ENCODE measurements at places on chromosomes 12 and 14. TPM values are rescaled to one million over a fixed set of nuclear protein-coding genes. Genes with fewer than 3 reads are reported as not detected.

HCAR2 gene
- total RNA-seq: 3.8 TPM

JDP2 gene
- 24.6 TPM for total RNA-seq

DPPA3 gene
- total RNA-seq: not detected

GRCh38 chr12:34300376-34301250 is 278.3 kb downstream of the ALG10 start:
- DNase-seq: no peak

- no peak for DNase-seq
Measured at GRCh38 chr12:128825835-128826234, 2.1 kb upstream of the SLC15A4 start.

DNA sequence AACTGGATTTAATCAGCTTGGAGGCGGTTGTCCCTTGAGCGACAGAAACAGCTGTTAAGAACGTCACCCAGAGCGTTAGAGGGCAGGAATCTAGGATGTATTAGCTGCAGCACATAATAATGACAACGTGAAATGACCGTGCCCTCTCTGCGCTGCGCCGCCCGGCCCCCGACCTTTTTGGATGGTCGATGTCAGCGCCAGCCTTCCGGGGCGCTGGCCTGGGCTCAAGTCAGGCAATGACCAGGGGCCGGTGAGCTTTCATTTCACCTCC is 427 bp upstream of the TMEM120B start:
- DNase-seq: no peak

DNA sequence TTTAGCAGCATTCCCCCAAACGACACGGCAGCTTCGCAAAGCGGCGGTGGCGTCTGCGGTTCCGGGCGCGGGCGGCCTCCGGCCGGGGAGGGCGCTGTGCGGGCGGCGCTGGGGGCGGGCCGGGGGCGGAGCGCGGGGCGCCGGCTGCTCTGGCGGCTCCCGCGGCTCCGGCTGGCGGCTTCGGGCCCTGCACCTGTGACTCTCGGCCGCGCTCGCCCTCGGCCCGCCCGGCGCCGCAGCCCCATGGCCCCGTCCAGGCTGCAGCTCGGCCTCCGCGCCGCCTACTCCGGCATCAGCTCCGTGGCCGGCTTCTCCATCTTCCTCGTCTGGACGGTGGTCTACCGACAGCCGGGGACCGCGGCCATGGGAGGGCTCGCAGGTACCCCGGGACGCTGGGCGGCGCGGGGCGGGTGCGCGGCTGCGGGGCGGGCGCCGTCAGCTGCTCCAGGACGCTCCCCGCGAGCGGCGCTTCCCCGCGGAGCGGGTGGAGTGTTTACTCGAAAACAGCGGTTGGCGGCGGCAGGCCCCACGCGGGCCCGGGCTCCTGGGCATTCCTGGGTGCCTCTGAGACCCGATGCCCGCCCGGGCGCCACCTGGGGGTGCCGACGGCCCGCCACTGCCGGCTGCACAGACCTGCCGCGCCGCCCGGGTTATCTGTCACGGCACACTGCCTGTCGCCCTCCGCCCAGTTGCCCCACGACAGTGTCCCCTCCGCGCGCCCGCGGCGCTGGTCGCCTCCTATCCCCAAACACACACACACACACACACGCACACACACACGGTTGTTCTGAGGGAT is at the start of gene SLC48A1:
TSS of gene SLC48A1 (plus strand) at position 177 of the 796 bp plus-strand sequence. CDS start at position 244, 67 bp downstream.
- DNase-seq: no peak

DNA sequence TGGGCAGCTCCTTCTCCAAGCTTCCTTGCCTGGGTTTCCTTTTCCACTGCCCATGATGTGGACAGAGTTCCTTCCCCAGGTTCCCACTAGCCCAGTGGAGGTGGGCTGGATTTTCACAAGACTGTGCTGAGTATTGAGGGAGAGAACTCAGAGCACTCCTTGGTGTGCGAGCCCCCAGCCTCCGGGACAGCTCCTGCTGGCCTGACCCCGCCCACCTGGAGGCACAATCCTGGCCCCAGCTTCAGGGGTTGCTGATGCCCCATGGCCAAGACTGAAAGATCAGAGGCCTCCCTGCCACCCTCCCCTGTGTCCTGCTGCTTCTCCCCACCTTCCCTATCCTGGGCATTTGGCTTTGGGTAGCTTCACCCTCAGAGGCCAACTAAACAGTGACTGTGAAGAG is 7.7 kb downstream of the KCNH3 start:
- DNase-seq: no peak

DNA sequence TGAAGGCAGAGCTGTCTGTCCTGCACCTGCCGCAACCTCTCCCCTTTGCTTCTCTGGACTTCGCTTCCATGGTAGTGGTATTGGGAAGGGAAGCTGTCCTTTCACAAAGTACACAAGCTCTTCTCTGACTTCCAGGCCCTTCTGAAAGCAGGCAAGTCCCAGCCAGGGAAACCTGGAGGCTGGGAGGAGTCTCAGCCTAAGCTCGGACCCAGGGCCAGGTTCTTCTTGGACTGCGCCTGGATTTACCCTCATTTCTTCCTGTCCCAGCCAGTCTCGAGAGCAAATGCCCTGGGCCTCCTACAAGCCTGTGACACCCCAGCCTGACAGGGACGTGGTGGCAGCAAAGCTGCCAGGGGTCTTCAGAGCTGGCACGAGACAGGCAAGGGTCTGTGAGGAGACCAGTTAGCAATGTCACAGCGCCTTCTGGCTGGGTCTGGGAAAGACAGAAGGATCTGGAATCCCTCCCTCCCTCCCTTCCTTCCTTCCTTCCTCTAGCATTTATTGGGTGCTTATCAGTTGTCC is 22.4 kb downstream of the ISCA2 start:
- DNase-seq: no peak

- no peak for DNase-seq
Measured at GRCh38 chr12:72323881-72324280, 51.7 kb downstream of the TRHDE start.

DNA sequence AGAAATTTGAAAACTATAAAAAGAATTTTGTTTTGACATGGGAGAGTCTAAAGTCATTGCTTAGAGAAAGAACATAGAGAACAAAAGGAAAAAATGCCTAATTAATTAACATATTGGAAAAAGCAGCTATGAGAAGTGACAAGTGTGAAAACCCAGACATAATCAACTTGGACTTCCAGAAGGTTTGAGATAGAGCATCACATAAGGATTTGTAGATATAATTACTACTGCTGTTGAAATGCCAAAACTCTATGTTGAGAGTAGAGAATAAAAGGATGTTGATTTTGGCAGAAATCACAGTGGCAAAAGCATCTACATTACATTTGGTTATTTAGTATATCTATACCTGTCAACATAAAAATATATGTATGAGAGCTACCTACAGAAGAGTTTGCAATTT is 135.1 kb downstream of the SLC41A2 start:
- DNase-seq: no peak

GRCh38 chr14:66231820-66232219 is 254.4 kb upstream of the CCDC196 start:
- DNase-seq: no peak

GRCh38 chr12:123270214-123271000 is 1.2 kb downstream of the CDK2AP1 start:
- DNase-seq: no peak

All from urinary bladder (tissue), 4 donors.